ENCODE measurements at places on chromosomes 1 and 21.

GRCh38 chr21:43687566-43688399 lies 28.4 kb downstream of the RRP1B start:
- no peak for DNase-seq

DNA sequence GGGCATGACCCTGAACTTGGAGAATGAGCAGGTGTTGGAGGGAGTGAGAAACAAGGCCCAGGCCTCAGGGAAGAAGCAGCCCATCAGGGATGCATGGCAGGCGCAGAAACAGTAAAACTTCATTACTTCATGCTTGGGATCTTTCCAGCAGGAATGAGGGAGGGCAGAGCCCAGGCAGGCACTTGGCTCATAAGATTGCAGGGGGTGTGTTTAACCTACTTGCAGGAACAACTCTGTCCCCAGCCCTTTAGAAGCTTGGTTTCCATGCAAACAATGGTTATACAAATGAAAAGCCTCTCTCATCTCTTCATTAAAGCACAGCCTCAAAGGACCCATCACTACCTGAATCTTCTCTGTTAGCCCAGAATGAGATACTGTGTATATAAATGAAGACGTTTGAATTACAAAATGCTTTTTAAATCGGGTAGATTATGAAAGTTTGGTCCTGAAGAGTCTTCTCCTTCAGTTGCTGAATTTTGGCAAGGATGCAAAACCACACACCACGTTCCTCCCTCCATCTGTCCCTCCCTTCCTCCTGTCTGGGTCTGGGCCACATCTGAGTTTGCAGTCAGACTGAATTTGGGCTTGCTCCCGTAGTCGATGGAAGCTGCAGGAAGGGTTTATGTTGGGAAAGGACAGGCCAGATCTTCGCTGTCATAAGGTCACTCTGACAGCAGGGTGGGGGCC lies 154.4 kb upstream of the KLHDC7A start:
- no peak for DNase-seq

GRCh38 chr1:234987415-234988154 lies 141.1 kb downstream of the TOMM20 start:
- no peak for DNase-seq

DNA sequence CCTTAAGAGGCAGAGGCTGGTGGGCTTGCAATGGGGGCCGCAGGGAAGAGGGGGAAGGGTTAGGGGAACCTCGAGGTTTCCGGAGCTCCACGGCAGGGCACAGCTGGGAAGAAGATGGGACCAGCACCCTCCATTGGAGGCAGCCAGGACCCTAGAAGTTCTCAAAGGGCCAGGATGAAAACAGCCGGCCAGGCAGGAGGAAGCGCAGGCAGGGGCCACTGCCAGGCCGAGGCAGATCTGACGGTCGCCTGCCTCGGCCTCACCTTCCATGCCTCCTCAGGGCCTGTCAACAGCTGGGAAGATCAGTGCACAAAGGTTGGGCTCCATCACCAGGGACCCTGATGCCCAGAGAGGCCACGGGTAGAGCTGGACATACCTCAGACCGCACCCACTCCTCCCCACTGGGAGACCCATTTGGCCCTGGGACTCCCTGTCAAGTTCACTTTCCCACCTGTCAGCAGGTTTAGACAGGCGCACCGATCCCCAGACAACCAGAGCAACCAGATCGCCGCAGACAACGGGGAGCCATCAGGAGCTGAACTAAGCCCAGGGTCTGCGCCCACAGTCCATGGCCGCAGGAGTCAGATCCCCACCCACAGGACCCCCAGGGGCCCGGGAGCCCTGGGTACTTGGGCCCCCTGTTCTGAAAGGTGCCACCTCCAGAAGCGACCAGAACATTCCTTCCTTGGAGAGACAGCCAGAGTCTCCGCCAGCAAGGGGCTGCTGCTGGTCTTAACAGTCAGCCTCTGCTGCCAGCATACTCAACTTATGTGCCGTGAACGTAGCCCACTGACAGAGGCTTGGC lies 2.2 kb downstream of the SLC19A1 start:
- DNase-seq = no peak

DNA sequence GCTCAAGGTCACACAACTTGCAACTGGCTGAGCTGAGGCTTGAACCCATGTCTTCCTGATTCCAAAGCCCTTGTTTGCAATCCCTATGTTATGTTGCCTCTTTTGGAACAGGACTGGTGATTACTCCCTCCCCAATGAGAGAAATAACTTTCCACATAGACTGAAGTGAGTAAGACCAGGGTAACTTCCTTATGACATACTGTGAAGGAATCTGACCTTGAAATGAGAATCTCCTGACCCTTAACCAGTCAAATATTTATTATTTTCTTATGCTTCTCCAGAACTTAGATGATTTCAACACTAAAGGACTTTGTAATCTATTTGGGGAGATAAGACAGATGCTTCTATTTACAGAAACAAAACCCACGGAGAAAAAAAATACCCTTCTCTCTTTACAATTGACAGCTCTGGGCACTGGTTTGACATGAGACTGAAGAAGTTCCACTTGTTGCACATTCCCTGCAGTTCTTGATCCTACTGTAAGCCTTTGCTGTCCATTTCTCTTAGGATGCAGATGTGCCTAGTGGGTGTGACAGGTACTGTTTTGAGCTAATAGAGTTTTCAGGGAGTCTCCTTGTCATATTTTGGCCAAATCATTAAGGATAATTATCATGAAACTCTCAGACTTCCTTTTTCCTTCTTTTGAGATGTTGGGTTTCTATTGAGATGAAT lies 3.9 kb upstream of the RPTN start:
- no peak for DNase-seq

GRCh38 chr1:61279570-61279969 lies 197.2 kb downstream of the NFIA start:
- peak; percentile 64 for DNase-seq

DNA sequence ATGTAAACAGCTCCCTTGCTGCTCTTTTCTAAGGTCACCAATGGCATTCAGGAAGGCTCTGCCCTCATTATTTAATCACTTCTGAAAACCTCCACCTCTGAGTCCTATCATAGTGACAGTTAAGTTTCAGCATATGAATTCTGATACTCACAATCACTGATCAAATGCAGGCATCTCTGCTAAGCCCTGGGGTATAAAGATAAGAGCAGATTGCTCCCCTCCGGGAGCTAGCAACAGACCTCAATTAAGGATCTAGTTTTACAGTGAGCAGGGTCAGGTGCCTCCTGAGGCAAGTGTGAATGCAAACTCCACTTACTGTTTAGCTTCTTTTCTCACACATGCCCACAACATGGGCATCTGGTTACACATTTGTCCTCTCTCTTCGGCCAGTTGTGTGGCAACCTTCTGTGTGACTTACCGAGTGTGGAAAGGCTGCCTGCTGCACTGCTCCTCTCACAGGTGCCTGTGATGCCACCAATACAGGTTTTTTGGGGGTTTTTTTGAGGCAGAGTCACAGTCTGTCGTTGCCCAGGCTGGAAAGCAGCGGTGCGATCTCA lies 15.0 kb downstream of the IL10RB start:
- no peak for DNase-seq

GRCh38 chr1:27632387-27633297 lies 2.3 kb downstream of the FGR start:
- no peak for DNase-seq

DNA sequence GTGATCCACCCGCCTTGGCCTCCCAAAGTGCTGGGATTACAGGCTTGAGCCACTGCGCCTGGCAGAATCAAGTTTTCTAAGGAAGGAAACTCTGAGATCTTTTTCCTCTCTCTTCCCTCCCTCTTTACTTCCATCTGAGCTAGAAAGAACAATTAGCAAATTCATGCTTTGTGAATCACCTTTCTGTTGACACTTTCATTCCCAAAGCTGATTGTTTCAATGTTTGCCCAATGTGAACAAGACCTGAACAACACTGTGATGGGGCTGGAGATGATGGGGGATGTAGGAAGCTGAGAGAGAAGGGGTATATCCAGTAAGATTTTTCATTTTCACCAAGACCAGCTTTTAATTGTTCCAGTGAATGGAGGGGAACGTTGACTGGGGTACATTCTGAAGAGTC lies 5.7 kb upstream of the TENT5B start:
- DNase-seq = no peak

- no peak for DNase-seq
These were observed 27.0 kb downstream of the ZC3H11B start for GRCh38 chr1:219585837-219586455.

DNA sequence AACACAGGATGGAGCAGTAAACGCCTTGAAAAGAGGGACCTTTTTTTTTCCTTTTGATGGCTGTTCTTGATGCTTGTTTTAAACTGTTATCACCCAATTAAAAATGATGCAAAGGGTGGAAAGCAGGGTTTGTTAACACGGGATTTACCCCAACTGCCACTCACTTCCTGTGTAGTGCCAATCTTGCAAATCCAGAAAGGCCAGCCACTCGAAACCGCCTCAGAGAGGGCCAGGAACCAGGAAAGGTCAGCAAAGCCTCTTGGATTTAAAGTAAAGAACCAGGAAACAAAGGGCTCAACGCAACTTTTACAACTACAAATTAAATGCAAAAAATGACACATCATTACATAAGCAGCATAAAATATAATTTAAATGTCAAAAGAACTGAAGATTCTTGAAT lies 347.4 kb downstream of the PDE4B start:
- no peak for DNase-seq

- no peak for DNase-seq
These were observed 7.5 kb upstream of the TTC22 start for GRCh38 chr1:54808443-54809207.

- DNase-seq = no peak
These were observed 11.7 kb upstream of the CAPN9 start for GRCh38 chr1:230735447-230735846.

GRCh38 chr1:66951513-66951912 lies 26.7 kb downstream of the MIER1 start:
- no peak for DNase-seq

- no peak for DNase-seq
These were observed 21.8 kb upstream of the COL18A1 start for GRCh38 chr21:45383111-45383614.
